Tongue (tissue), 3 donors: ENCODE measurements at places on chromosomes 3 and 15.

- DNase-seq: no peak
These were observed 42.1 kb upstream of the TASOR start for GRCh38 chr3:56725175-56725574.

DNA sequence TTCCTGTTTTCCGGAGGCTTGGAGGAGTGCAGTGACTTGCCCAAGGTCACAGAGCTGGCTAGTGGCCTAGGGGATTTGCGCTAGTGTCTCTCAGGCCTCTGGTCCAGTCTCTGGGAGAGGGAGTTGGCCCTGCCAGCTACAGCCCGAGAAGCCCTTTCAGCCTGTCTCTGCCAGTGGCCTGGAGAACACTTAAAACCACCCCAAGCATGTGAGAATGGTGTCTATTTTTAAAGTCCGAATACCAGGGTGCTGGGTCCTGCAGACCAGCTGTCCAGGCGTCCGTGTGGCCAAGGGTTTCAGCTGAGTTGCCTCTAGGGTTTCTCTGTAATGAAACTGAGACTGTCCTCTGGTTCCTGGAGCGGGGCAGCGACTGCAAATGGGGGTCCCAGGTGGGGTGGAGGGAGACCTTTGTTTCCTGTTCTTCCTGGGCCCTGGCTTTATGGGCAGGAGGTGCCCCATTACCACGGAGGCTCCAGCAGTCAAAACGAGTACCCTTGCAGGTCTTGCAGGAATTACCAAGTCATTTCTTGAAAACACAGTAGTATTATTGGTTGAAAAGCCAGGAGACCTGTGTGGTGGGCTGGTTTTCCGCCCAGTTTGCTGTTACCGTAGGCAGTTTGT is 2.2 kb downstream of the CAND2 start:
- peak; percentile 76 for DNase-seq

GRCh38 chr3:187821616-187822317 is 76.5 kb upstream of the BCL6 start:
- DNase-seq: no peak

- DNase-seq: no peak
These were observed 5.2 kb downstream of the KCTD6 start for GRCh38 chr3:58497097-58497496.

DNA sequence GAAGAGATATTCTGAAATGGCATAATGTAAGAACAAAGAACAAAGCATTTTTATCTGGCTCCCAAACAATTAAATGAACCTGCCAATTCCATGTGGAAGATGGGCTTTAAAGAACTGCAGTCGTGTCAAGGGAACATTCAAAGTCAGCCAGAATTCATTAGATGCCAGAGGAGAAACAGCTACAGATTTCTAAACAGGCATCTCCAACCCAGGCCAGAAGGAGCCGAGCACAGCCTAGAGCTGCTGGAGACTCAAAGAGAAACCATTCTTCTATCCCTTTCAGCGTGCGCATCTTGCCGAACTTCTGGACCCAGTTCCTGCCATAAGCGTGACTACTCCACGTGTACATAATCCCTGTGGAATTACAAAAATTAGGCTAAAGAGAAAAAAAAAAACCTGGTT is 60.4 kb downstream of the MB21D2 start:
- peak; percentile 35 for DNase-seq

GRCh38 chr3:183353421-183353820 is 75.0 kb downstream of the MCF2L2 start:
- DNase-seq: no peak

- peak; percentile 38 for DNase-seq
These were observed 307.4 kb downstream of the THSD4 start for GRCh38 chr15:71422530-71423259.

GRCh38 chr3:123089611-123090331 is 22.9 kb downstream of the PDIA5 start:
- DNase-seq: peak; percentile 73

DNA sequence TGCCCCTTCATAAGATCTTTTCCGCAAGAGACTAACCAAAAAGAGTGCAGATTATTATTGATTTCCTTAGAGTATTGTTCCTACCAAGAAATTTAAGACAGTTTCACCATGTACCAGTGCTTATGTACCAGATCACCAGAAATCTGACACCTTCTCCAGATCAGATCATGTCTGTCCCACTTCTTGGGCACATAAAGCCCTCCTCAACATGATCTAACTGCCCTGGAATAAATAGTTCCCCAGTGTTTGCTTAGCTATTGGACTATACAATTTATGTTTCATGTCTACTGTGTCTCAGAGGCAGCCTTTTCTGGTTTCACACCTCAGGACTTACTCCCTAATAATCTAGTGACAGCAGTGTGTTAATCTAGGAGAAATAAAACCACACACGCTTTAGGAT is 46.8 kb downstream of the NME9 start:
- DNase-seq: no peak

GRCh38 chr3:45950686-45951600 is 7.7 kb downstream of the CXCR6 start:
- DNase-seq: no peak

DNA sequence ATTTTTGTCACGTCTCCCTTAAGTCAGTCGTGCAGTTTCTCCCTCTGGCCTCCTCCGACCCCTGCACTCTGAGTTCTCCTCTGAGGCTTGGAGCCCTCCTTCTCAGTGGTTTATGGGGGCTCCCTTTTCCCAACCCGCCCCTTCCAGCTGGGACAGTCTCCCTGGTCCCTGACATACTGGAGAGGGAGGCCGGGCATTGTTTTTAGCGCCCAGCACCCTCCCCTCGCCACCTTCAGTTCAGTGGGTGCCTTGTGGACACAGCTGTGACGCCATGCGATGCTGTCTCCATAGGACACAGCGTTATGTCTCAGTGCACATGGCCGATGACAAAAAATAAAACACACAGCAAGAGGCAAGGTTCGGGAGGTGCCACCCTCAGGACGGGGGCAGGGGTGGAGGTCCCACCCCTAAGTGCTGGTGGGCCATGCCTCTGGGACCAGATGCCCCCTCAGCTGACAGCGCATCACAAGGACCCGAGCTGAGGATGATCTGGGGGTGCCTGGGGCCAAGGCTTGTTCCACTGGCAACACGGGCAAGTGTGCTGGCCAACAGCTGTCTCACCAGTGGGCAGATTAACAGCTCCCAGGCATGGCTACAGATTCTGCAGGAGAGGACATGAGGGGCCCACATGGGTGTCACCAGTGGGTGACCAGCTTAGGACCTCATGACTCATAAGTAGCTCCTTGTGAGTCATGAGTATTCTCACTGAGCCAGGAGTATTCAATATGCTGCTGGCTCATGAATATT is 81.6 kb downstream of the PLXNA1 start:
- DNase-seq: no peak

GRCh38 chr3:191382661-191383060 is 52.3 kb upstream of the UTS2B start:
- no peak for DNase-seq

DNA sequence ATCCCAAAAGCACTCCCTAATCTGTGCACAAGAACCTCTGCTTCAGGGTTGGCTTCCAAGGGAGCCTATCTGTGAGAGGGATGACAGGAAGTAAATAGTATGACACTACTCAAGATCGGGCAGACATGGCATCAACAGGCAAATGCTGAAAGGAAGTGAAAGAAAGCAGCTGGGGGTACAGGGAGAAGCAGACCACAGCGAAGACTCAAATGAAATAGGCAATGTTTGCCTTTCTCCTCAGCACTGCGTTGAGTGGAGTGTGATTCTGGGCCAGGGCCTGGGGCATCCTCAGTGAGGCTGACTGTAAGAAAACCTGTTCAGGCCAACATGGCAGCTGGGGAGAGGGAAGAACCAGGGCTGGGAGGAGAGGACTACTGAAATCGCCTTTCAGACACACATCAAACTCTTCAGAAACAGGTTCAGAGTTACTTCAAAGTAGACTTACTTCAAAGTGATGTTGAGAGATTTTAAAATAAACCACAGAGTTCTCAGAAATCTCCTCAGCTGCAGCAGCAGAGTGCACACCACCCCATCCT is 96.6 kb downstream of the SLC9A9 start:
- no peak for DNase-seq

- DNase-seq: no peak
These were observed 254.2 kb downstream of the NR1D2 start for GRCh38 chr3:24199300-24199699.

DNA sequence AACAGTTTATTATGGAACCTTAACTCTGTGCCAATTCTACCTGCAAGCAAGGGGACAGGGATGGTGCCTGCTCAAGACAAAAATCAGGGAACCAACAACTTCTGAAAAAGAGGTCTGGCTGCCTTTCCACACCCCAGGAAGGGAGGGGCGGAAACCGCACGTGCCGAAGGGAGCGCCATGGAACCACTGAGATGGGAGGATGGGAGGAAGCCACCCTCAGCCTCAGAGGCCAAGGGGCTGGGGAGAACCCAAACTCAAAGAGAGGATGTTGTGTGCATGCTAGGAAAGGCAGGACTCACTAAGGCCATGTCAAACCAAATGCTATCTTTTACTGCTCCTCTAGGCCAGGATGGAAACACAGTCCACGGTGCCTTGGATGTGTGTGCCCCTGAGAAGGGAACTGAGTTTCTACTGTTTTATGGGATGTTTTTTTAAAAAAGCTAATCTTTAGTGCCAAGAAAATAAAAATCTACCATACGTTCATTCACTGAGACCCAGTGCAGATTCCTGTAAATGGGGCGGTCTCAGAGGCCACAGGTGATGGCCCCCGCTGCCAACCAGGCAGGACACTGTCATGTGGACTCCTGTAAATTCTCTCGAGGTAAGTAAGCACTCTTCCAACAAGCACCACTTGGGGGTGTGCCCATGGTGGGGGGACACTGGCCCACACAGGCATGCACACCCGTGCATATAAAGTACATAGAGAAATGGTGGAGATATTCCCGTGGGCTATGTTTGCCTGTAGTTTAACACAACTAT is 20.5 kb downstream of the SRPRB start:
- no peak for DNase-seq

DNA sequence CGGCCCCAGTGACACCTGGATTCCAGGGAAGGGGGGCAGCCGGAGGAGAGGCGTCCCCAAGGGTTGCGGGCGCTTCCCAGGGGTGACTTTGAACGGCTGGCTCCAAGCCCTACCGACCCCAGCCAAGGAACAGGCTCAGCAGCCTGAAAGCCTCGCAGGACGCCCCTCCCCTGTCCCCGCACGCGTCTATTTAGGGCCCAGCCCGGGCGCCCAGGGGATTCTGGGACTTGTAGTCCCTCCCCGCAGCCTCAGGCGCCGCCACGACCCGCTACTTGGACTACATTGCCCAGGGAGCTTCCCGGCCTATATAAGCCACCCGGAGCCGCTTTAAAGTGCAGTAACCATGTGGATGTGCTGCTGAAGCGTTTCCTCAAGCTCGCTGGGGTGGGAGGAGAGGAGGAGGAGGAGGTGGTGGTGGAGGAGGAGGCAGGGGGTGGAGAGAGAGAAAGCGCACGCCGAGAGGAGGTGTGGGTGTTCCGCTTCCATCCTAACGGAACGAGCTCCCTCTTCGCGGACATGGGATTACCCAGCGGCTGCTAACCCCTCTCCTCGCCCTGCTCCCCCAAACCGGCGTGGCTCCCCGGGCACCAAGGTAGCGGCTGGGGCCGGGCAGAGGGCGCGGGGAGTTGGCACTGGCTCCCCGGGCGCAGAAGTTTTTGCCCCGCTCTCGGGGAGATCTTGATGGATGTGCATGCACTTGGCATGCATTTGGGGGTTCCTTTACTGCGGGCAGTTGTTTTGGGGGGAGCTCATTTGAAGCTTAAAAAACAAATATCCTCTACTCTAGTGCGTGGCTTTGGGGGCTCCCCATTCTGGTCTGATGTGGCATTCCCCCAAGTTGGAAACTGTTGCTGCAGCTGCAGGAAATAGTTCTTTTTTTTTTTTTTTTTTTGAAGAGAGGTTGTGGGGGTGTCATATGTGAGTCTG is at the start of gene ITPR1:
ITPR1 (plus strand) TSS at position 335 of the 927 bp plus-strand sequence. CDS start 23,144 bp downstream, outside the sequence.
- peak; percentile 99 for DNase-seq

DNA sequence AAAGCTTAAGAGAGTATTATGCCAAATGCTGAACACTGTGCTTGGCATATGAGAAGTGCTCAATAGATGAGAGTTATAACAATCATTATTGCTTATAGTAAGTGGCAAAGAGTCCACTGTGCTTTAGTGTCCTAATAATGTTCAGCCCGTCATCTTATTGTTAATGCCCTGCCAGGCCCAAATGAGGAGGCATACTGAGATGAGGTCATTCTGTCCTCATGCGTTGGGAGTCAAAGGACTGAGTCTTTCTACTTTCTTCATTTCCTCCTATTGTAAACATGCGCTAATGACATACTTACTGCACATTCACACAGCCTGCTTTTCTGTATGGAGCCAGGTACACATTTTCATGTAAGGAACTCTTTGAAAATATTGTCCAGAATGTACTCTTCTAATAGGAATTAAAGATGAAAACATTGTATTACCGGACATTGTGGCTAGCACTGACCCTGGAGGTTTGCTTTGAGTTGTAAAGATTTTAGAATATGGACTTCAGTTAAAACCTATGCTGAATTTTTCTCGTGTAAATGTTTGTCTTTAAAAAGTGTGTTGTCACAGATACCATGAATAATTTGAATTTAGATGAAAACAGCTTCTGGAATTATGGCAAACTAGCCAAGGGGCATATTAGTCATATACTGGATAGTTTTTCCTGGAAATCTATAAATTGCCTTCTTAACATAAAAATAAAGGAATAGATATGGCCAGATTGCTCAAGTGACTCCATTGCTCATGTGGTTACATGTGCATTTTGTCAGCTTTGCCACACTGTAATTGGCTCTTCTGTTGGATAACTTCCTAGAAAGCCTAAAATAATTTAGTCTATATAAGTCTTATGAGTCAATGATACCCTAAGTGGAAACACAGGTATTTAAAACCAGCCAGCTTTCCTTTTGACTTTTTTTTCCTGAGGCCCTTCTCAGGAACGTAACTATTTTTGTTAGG is 38.3 kb downstream of the KBTBD12 start:
- no peak for DNase-seq

GRCh38 chr3:165185707-165186327 is 10.4 kb downstream of the SLITRK3 start:
- peak; percentile 85 for DNase-seq

DNA sequence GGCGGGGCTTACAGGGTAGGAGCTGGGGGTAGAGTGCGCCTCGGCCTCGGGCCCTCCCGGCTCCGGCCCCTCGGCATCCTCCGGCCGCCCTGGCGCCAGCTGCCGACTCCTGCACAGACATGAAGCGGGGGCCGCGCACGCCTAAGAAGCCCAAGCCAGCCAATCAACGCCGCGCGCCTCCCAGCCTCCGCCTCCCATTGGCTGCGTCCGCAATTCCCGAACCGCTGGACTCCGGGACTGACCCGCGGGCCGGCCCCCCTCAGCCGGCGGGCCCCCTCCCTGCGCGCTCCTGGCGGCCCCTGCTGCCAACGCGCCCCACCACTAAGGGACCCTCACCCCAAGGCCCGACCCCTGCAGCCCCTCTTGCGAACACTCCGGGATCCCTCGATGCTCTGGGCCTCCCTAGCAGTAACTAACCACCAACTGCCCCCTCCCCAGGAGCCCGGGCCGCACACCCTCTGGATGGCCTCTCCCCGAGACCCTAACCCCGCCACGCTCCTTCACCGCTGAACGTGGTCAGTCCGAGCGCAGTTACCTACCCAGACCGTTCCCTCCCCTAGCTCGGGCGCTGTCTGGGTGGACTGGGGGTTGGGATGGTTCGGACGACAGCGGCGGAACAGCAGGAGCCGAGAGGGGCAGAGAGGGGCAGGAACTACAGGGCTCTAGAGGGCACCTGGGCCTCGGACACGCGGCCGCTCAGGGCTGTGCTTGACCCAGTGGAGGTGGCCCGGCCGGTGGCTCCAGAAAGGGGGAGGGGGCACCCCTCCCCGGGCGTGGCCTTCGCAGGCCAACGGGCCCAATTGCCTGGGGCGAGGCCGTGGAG is 5.0 kb downstream of the GATA2 start:
- peak; percentile 91 for DNase-seq

- no peak for DNase-seq
These were observed 232.6 kb downstream of the MEX3B start for GRCh38 chr15:81813215-81813614.

GRCh38 chr3:38465588-38466154 is 12.0 kb downstream of the ACVR2B start:
- DNase-seq: no peak
